ENCODE measurements at places on chromosomes 2 and 18. TPM values are rescaled to one million over a fixed set of nuclear protein-coding genes. Genes with fewer than 3 reads are reported as not detected.

DNA sequence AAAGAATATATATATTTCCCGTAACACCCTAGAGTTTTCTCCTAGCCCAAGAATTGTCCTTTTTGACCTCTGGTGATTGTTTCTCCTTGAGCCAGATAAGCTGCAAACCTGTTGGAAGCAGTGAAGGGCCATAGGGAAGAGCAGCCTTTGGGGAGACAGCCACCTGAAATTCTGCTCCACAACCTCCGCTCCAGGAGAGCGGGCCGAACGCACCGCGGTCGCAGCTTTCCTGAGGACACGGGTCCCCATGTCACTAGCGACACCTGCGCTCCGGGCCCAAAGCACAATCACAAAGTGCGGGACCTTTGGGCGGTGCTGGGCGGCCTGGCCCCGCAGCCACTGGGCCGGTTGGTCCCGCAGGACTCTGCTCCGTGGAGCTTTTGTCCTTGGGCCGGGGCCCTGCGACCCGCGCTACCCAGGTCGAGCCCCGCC lies 557 bp upstream of the DSG2 start:
- no peak for DNase-seq

GRCh38 chr2:169362894-169363559 lies 693 bp upstream of the LRP2 start:
- no peak for DNase-seq

Gene RSAD2
- 4.1 TPM for polyA plus RNA-seq

GRCh38 chr2:235914756-235915155 lies 253.4 kb downstream of the GBX2 start:
- DNase-seq: no peak

GRCh38 chr2:201827621-201828020 lies 21.3 kb downstream of the CDK15 start:
- no peak for DNase-seq

DNA sequence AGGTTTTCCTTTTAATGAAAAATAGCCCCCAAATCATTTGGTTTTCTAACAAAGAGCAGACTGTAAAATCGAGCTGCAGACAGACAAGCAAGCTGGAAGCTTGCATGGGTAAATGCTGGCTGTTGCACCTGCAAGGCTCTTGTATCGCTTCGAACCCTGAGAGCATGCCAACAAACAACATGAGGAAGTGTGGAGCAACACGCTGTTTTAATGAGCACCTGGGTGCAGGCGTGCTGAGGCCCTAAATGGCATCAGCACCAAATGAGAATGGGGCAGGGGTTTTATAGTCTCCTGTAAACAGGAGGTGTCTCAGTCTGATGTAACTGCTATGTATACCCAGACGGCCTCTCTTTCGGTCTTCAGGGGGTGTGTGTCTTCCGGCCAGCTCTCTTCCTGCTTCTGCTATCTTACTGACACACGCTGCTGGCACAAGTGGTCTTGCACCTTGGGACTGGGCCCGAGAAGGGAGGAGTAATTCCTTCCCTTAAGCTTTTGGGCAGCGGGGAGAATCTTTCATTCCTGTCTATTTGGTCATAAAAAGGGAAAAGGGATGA lies 31.9 kb upstream of the CDH2 start:
- no peak for DNase-seq

Gene IL1R2
- polyA plus RNA-seq: 0.31 TPM

- DNase-seq: no peak
These were observed 36.3 kb upstream of the GREB1L start for GRCh38 chr18:21205695-21206094.

DNA sequence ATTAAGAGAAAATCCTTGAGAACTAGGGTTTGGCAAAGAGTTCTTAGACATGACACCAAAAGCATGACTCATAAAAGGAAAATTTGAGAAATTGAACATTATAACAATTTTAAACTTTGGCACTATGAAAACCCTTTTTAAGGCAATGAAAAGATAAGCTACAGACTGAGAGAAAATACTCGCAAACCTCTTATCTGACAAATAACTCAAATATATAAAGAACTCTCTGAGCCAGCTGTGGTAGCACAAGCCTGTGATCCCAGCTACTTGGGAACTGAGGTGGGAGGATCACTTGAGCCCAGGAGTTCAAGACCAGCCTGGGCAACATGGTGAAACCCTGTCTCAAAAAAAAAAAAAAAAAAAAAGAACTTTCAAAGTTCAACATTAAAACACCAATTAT lies 70.5 kb downstream of the FAM168B start:
- DNase-seq: no peak

GRCh38 chr2:217372794-217373193 lies 512.9 kb upstream of the TNP1 start:
- no peak for DNase-seq

DNA sequence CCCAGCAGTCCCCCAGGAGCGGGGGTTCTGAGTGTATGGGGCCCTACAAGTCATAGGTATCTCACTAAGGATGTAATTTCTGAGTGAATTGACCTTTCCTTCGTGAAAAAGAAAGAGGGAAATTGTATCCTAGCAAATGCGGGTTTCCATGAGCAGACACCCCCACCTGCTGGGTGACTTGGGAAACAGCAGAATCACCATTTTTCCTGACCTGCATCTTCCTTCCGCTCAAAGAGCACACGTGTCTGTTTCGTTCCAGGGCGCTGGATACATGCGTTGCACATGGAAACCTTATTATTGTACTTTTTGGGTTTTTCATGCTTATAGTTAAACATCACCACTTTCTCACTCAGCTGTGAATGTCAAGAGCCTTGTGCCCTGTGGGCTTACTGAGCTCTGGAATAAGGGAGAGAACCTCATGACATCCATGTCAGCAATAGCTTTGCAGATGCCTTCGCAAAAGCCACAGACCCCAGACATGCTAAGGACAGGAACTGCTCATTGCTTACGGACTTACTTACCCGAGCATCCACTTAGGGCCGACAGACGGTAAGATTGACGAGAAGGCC lies 132.8 kb downstream of the TPO start:
- DNase-seq: peak; percentile 53

Gene ACVR1C
- polyA plus RNA-seq: 0.19 TPM

- DNase-seq: no peak
These were observed 80.7 kb downstream of the TET3 start for GRCh38 chr2:74065456-74065855.

- DNase-seq: no peak
These were observed 68.7 kb downstream of the NPAS2 start for GRCh38 chr2:100888601-100889000.

Gene CHN1
- 13.2 TPM for polyA plus RNA-seq

Gene RPRM
- 17.0 TPM for polyA plus RNA-seq

- DNase-seq: no peak
These were observed 2.4 kb downstream of the SPRED2 start for GRCh38 chr2:65429786-65430602.

Gene DSC3
- polyA plus RNA-seq: 1.8 TPM

DNA sequence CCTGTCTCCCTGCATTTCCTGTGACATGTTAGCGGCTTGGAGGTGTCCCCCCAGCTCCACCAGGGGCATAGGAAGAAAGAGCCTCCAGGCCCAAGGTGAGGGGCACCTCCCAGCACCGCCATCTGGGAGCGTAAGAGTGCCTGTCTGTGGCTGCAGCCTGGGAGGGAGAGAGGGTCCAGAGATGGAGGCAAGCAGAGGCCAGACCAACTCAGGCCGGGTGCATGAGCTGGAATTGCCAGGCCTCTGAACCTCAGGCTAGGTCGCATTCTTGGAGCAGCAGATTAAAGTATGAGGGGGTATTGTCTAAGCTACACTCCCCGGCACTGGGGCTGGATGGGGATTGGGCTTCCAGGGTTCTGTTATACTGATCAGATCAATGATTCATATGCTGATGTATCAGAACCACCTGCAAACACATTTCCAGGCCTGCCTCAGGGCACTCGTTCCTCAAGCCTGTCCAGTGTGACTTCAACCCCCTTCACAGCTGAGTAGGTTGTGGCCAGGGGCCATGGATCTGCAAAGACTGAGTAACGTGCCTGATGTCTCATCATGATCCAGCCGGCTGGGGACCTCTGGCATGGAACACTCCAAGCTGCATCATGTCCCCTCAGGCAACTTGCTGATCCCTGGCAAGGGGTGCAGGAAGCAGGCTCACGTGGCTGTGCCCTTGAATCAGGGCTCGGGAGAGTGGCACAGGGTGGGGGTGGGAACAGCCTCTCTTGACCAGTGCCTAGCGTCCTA lies 73.2 kb downstream of the HS1BP3 start:
- DNase-seq: no peak

Gene CHPF
- 58.2 TPM for polyA plus RNA-seq

DNA sequence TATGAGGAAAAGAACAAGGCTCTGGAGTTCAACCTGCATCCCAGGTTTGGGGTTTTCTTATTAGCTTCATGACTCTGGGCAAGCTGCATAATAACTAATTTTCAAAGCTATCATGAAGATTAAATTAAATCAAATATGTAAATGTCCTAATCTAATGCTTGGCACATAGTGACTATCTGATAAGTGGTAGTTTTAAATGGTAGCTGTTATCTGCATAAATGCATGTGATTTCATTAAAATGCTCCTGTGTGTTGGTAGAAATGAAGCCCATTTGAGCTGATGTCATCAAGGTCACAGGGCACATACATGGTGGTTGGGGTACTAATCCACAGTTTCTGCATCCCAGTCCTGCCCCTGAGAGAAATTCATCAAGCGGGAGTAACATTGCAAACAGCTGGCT lies 428.8 kb downstream of the LRATD1 start:
- DNase-seq: no peak

- no peak for DNase-seq
These were observed 61.5 kb upstream of the WDR75 start for GRCh38 chr2:189379731-189380261.

Gene NT5DC4
- polyA plus RNA-seq: not detected

Gene ANKRD36
- 12.8 TPM for polyA plus RNA-seq

DNA sequence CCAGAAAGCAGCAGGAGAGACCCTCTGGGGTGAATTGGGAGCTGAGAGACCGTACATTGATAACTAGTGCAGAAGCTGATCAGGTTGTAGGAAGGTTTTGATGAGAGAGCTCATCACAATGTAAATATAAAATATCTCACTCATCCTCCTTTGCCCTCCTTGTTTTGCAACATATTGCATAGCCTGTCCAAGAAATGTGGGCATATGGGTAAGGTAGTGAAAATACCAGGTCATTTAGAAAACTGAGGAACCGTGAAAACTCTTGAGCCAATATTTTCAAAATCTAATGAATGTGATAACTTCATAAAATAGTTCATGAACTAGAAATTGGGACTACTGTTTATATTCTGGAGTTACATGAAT lies 31.4 kb downstream of the C18orf54 start:
- no peak for DNase-seq

DNA sequence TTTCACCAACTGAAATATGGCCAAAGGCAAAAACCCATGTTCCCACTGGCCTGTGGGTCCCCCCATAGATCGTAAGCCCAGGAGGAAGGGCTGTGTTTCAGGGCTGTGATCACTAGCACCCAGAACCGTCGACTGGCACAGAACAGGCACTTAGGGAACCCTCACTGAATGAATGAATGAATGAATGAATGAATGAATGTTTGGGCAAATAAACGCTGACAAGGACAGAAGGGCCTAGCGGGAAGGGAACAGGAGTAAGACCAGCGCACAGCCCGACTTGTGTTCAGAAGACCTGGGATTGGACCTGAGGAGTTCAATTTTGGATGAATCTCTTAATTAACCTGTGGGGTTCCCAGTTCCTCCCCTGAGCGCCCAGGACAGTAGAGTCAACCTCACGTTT lies 76.2 kb downstream of the TPO start:
- no peak for DNase-seq

GRCh38 chr2:25054720-25055119 lies 12.8 kb downstream of the EFR3B start:
- no peak for DNase-seq

- DNase-seq: no peak
These were observed 623.2 kb downstream of the IRS1 start for GRCh38 chr2:226176283-226176984.

Gene WBP1
- polyA plus RNA-seq: 62.4 TPM

- no peak for DNase-seq
These were observed 5.7 kb downstream of the CYP26B1 start for GRCh38 chr2:72141881-72142451.

Gene REEP1
- 88.7 TPM for polyA plus RNA-seq

GRCh38 chr2:205024822-205025518 lies 479.7 kb downstream of the PARD3B start:
- DNase-seq: no peak

DNA sequence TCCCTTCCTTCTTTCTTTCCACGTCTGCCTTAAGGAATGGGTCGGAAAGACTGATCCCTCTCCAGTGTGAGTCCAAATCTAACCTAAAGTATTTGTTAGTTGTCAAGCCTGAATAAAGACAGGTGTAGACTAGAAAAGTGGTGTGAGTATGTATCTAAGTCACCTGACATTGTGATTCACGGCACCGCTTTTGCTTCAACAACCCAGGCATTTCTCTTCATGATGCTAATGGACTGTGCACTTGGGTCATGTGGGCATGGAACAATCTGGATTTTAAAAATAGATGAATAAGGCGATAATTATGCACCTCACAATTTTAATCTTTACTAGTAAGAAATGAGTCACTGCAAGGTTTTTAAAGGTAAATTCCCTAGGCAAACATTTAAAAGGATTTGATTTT lies 107.5 kb downstream of the LIPG start:
- DNase-seq: no peak

DNA sequence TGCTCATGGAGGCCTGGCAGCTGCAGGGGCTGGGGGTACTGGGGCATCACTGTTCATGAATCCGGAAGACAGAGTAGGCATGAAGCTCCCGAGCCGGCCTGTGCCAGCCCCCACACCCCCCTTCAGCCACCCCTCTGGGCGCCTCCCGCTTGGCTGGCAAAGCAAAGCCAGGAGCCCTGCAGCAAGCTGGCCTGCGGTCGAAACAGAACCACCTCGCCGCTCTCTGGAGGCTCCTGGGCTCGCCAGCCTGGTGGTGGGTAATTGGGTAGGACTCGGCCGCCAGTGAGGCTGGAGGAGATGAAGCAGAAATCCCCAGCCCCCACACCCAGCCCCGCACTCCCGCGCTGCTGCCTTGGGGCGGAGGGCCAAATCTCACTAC lies 70.9 kb upstream of the GPC1 start:
- DNase-seq: no peak

Gene KYNU
- 0.76 TPM for polyA plus RNA-seq

DNA sequence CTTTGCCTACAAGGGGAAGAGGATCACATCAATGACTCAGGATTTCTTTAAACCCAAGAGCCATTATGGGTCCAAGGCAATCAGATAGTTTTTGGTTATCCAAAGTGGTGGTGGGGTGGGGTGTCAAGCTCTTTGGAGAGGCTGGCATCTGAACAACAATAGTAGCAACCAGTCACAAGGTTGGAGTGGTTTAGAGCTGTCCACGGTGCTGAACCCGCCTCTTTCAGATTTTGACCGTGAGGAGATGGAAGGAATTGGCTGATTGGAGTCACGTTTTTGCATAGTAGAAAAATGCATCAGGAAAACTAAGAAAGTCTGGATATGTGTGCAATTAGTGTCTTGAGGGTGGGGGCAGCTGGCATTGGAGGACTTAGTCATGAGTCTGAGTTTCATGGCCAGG lies 159.9 kb downstream of the LOXHD1 start:
- peak; percentile 11 for DNase-seq

GRCh38 chr2:85446296-85447221 lies 28.0 kb downstream of the SH2D6 start:
- no peak for DNase-seq

DNA sequence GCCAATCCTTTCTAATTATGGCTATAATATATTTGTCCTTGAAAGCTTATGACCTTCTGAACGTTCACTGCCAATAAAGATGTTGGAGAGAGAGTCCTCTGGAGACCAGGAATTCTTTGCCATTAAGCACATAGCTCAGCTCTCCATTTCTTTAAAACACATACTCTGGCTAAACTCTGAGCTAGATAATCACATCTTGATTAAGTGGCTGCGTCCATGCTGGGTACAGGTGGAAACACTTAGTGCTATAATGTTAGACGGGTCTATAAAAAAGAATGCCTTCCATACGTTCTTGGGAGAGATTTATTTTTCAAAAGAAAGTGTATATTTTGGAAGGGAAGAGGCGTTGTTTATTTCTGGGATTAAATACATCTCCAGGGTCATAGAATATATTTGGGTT lies 314.5 kb downstream of the LPIN1 start:
- no peak for DNase-seq
